Adipose tissue (tissue), 3 donors: ENCODE measurements at places on chromosomes 16 and 17. TPM values are rescaled to one million over a fixed set of nuclear protein-coding genes. Genes with fewer than 3 reads are reported as not detected.

The DPEP1 gene
- polyA plus RNA-seq = 0.16 TPM

The SERPINF2 gene
- 8.9 TPM for polyA plus RNA-seq

The CAVIN1 gene
- 517 TPM for polyA plus RNA-seq

The C1QTNF1 gene
- polyA plus RNA-seq = 33.8 TPM

The SLC16A6 gene
- 0.56 TPM for polyA plus RNA-seq
